ENCODE measurements at places on chromosomes 3 and 15.

DNA sequence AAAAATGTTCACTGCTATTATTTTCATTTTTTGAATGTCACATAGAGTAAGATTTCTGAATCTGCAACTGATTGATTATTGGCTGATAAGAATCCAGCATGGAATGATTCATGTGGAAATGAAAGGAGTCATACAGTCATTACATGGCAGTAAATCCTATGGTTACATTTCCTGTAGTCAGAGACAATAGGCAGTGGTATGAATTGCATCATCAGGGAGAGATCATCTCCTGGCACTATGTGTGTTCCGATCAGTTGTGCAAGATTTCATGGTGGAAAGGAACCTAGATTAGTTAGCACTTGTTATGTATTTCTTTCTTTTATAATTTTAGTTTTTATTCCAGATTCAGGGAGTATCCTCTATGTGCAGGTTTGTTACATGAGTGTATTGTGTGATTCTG is 38.8 kb downstream of the SLC12A1 start:
- DNase-seq, result peak; percentile 11

DNA sequence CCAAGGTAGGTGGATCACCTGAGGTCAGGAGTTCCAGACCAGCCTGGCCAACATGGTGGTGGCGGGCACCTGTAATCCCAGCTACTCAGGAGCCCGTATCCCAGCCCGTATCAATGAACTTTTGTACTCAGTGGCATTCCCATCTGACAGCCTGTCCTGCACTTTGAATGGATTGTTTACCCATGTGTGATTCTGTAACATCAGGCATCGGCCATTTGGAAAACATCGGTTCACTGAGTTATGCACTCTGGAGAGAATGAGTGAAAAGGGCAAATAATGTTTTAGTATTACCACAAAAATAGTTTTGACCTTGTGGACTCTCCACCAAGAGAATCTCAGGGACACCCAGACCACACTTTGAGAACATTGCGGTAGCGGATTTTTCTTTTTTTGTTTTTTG is 13.6 kb downstream of the KLHL25 start:
- no peak for DNase-seq

GRCh38 chr3:190378240-190378891 is 9.6 kb upstream of the CLDN16 start:
- peak; percentile 40 for DNase-seq

DNA sequence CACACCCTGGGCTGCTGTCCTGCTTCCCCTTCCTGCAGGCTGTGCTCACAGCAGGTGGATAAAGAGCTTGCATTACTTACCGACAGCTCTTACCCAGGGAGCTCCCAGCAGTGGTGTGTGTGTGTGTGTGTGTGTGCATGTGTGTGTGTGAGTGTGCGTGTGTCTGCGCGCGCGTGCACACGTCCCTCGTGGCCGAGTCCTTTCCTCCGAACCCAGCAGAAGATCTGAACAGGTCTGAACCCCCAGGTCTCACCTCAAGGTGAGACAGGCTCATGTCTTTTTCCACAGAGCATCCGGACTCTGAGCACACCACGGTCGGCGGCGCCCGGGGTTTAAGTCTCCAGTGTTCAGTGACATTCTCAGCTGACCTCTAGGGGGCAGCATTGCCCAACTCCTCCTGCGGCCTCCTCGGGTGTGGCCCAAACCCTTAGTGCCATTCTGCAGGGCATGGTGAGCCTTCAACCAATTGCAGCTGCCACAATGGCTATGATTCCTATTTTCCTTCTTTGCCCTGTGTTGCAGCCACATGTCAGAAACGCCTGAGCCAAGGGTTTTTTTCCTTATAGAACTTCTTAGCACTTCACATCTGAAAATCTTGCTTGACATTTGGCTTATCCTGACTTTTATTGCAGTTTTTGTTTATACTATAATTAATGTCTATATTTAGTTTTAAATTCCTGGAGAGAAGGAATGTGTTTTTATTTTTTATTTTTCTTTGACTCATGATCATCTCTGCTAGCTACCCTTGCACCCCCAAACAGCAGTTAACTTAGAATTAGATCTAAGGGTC is 64.1 kb upstream of the KLHL25 start:
- peak; percentile 21 for DNase-seq

DNA sequence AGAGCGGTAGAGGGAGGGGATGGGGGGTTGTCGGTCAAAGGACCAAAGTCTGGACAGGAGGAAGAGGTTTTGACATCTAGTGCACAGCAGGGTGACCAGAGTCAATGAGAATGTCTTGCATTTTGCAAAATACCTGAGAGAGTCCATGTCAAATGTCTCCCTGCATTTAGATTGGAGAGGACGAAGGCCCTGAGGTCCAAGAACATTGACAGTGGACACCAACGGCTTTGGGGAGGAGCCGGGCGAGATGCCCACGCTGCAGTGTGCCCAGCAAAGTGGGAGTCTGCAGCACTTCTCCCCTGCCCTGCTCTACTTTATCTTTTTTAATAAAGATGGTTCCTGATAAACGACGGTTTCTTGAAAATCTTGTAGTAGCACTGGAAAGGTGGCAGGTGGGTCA is 67.4 kb upstream of the TAMM41 start:
- no peak for DNase-seq

- no peak for DNase-seq
These were observed 78.9 kb upstream of the CFAP20DC start for GRCh38 chr3:59128685-59129084.

GRCh38 chr15:95663156-95664100 is 667.1 kb upstream of the NR2F2 start:
- peak; percentile 52 for DNase-seq

DNA sequence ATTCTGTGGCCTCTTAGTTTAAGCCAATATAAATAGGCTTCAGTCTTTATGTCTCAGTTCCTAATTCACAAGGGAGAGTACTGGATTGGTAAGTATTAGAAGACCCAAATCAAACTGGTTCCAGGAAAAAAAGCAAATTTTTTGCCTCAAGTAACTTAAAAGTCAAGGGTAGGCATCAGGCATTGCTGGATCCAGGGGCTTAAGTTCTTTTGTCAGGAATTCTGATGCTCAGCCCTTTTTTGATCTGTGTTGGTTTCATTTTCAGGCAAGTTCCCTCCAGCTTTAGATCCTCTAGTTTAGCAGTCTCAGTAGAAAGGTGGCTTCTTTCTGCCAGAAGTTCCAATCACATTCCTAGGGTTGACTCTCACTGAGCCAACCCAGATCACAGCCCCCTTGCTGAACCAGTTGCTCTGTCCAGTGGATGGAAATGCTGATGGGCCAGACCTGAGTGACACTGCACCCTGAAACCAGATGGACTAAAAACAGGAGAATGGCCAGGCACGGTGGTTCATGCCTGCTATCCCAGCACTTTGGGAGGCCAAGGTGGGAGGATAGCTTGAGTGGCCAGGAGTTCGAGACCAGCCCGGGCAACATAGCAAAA is 253.5 kb downstream of the SHQ1 start:
- DNase-seq, result no peak

GRCh38 chr3:178302966-178303930 is 233.0 kb upstream of the KCNMB2 start:
- DNase-seq, result no peak

GRCh38 chr15:29035336-29036285 is 149.8 kb downstream of the APBA2 start:
- DNase-seq, result no peak

GRCh38 chr15:67550522-67550921 is 8.0 kb downstream of the MAP2K5 start:
- DNase-seq, result no peak

- peak; percentile 17 for DNase-seq
These were observed 62.3 kb upstream of the CPOX start for GRCh38 chr3:98655666-98656065.

DNA sequence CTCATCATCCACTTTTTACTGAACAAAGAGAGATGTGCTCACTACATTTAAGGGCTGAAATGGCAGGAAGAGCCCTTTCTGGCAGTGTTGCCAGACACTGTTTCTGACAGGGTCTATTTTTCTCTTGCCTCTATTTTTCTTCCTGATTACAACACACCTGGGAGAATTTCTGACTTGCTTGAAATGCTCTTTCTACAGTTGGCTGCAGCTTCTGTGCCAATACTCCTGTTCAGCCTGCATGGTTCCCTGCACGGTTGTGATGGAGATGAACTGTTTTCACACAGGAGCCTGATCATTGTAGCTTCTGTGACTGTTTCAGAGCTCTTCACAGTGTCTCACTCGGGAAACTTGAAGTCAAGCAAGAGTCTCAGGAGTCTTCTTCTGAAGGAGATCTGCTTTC is 83.0 kb upstream of the DLG1 start:
- DNase-seq, result no peak

- no peak for DNase-seq
These were observed 1.2 kb upstream of the ANP32A start for GRCh38 chr15:68821841-68822381.

DNA sequence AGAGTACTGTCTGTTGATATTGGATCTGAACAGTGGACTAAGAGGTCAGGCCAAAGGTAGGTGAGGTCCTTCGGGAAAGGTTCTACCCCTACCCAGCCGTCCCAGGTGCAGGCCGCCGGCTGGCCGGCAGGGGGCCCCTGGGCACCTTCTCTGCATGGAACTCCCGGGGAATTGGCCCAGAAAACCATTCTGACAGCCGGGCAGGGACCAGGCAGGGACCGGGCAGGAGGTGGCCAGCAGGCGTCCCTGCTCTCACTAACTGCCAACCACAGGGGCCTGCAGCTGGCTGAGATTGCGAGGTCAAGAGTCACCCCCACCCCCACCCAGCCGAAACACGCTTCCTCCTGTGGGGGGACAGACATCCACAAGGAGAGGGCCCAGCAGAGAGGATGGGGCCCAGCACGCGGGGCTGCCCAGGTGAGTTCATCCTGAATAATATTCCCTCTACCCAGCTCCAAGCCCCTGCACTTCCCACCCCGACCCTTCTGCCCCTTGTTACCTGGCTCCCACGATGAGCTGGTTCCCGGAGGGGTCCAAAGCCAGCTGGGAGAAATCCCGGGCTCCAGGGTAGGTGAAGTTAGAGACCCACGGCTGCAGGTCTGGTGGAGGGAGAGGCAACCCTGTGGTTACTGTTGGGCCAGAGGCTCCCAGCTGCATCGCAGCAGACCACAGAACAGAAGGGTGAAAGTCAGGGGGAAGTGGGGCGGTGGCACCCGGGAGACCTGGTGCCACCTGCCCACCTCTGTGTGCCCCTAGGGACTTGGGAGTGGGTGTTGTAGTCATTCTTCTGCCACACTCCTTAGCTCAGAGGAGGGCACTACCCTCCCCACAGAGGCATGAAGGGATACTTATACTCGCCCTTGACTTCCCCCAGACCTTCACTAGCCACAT is 84.4 kb downstream of the SEMA5B start:
- DNase-seq, result no peak

- no peak for DNase-seq
These were observed 23.5 kb upstream of the RFTN1 start for GRCh38 chr3:16536996-16537395.

DNA sequence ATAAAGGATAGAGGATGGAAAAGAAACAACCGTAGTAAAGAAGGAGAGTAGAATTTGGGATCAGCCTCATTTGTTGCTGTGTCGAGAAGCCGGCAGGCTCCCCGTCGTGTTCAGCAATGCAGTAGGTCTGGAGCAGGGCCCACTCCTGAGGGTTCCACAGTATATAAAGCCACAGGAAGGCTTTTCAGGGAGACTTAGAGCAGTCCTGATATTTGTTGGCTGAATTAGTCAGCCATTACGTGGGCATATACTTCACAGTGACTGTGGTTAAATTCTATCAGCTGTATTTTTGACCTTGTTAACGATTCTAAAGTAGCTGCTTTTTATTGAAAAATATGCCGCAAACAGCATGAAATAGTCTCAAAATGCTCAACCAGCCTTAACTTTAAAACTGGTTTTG is 149.5 kb downstream of the ITPR1 start:
- DNase-seq, result no peak

DNA sequence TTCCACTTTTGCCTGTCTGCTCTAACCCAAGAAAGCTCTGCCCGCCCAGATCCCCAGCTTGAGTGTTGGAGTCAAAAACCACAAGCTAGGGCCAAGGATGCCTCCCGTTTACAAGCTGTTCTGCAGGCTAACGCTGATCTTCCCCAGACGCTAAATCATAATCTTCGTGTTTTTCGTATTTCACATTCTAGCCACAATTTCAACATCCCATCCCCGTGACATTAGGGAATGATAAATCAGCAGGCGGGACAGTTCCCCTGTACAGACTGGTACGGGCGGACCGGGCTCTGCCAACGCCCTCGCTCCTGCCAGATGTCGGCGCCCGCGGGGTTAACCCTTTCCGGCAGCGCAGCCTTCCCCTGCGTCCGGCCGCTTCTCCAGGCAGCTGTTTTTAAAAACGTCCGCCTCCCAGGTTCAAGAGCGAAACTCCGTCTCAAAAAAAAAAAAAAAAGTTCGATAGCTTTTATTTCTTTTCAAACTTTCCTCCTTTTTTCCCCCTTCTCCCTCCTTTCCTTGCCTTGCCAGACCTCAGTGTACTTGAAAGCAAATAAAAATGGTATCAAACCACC is 81.0 kb upstream of the BNC1 start:
- peak; percentile 75 for DNase-seq

DNA sequence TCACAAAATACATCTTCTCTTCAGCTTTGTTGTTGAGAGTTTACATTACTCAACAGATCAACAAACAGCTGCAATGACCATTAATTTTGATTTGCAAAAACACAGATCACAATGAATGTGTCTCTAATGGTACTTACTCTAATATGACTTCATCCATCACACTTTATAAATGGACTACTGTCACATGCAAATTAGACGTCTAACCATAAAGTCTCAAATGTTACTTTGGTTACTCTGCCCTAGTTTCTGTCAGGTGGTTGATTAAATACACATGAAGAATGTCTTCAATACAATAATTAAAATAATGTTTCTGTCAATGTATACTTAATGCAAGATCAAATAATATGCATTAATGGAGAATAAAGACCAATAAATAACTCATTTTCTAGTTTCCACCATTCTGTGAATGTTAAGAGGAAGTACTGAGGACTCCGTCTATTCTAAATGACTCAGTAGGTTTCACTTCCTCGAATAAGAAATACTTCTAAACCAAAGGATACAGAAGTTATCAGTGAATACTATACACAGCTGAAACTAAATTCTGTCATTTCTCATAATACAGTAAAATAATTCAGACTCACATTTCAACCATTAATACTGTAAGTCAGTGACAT is 145.8 kb downstream of the CBLB start:
- no peak for DNase-seq
